Hepatocyte (in vitro differentiated cells): ENCODE measurements at places on chromosomes 1 and 21.

- DNase-seq = no peak
These were observed 239.0 kb downstream of the NTNG1 start for GRCh38 chr1:107379826-107380225.

DNA sequence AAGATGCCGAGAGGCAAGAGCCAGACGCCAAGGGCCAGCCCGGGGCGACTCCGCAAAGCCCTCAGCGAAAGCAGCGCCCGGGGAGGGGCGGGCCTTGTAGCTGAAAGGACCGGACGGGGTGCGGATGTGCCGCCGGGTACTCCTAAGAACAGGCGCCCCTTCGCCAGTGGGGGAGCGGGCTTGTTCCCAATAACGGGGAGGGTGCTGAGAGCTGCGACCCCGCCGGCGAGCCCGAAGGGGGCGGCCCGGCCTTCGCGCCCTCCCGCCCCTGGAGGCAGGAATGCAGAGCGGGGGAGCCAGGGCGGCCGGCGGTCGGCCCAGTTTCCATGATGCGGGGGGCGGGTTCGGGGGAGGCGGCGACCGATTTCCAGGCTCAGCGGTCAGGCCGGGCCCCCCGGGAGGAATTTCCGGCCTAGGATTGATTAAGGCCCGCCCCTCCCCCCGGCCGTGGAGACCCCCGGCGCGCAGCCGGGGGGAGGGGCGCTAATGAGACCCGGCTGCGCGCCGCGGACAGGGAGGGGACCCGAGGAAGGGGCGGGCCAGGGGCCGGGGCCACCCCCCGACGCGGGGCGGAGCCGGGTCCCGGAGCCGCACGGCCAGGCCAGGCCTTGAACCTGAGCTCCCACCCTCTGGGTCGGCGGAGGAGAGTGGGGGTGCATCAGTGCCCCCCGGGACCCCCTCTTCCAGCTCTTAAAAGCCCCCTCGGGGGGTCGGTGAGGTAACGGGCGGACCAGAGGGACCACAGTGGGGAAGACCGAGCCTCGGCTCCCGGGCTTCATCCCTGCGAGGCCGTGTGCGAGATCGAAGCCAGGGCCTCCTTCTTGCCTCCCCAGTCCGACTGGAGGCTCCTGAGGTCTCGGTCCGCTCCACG, 898 bp upstream of the TMEM200B start:
- DNase-seq = peak; percentile 92

DNA sequence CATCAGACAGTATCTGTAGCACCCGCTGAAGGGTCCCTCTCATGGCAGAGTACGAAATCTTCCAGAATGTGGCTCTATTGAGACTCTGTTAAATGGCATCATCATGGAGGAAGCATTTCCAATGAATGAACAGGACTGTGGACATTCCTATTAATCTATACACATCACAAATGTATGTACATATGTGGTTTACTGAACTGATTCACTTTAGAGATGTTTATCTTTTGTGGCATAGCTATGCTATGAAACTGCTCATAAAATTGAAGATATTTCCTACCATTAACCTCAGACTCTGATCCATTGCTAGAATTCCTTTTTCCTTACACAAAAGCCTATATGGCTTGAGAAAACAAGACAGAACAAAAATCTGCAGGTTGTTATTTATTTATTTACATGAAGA, 259.6 kb upstream of the RRP15 start:
- DNase-seq = no peak

DNA sequence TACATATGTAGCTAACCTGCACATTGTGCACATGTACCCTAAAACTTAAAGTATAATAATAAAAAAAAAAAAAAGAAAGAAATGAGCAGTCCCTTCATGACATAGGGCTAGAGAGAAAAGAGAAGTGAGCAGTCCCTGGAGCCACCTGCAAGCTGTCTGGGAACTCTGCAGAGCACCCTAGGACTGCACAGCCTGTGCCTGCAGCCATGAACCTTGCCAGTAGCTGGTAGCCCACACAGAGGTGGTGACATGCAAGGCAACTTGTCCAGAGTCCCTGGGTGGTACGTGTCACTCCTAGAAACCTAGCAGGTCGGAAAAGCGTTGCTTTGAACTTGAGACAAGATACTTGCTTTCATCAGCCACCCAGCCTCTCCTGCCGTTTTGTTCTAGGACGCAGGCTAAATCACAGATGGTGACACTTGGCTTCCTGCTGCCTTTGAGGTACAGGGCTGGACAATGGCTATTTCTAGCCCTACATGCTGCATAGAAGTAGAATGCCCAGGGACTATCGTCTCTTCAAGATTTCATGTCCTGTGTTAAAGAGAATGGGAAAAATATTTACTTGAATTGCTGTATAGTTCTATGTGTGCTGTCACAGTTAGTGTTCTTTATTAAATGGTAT, 260.9 kb downstream of the LTN1 start:
- DNase-seq = no peak

DNA sequence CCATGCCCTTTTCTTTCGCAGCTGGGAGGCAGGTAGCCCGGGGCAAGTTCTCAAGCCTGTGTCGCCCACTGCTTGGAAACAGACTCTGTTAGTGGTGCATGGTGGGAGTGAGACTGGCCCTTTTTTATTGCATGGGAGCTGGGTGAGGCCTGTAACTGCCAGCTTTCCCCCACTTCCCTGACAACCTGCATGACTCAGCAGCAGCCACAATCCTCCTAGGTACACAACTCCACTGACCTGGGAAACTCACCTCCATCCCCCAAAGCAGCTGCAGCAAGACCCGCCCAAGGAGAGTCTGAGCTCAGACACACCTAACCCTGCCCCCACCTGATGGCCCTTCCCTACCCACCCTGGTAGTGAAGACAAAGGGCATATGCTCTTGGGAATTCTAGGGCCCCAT, 25.8 kb downstream of the PIGP start:
- peak; percentile 51 for DNase-seq

- no peak for DNase-seq
These were observed 155.9 kb downstream of the BARHL2 start for GRCh38 chr1:90561103-90561783.

DNA sequence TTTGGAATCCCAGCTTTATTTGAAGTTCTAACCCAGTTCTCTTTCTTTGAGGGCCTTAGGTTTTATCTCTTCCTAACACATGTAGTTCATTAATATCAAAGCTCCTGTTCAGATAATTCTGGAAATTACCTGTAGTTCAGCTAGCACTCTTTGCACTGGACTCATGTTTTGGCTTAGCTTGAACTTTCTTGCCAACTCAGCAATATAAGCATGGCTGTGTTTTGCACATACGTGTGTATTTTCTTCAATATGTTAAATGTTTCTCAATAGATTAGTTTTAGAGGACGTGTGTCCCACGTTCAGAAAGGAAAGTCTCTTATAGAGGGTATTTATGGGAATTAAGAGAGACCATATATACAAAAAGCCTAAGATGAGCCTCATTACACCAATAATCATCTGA, 271.8 kb upstream of the USP25 start:
- DNase-seq = no peak

- no peak for DNase-seq
These were observed 132.0 kb downstream of the CLEC20A start for GRCh38 chr1:178364782-178365181.

DNA sequence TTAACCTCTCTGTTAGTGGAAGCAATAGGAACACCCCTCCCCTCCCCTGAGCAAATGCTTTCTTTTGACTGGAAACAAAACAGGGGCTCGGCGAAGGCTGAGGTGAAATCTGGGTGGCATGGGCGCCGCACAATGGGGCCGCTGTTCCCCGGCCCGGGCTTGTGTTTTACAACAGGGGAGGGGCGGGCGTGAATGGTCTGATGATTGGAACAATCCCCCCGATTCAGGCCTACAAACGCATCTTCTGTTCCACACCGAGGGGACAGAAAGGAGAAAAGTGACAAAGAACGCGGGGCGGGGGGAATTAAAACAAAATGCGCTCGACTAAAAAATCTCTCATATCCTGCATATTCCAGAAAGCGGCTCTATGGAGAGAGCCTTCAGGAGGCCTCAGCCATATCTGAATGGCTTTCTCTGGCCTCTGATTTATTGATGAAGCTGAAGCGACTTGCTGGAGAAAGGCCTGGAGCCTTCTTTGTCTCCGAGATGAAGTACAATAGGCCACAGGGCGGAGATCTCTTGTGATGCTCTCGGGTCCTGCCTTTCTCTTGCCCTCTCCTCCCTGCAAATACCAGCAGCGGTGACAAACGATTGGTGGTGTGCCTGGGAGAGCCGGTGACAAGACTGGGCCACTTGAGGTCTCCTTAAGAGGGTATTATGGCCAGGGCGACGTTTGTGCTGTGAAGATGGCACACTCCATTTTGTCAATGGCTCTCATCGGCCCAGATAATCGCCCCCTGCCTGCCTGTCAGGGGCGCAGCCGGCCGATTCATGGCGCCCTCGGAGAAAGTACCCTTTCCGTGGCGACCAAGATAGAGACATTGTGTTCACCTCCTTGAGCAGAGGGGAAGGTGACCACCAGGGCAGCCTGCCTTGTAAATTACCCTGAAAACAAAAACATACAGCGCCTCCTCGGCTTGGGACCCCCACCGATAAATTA, 47.1 kb upstream of the OLIG2 start:
- no peak for DNase-seq

DNA sequence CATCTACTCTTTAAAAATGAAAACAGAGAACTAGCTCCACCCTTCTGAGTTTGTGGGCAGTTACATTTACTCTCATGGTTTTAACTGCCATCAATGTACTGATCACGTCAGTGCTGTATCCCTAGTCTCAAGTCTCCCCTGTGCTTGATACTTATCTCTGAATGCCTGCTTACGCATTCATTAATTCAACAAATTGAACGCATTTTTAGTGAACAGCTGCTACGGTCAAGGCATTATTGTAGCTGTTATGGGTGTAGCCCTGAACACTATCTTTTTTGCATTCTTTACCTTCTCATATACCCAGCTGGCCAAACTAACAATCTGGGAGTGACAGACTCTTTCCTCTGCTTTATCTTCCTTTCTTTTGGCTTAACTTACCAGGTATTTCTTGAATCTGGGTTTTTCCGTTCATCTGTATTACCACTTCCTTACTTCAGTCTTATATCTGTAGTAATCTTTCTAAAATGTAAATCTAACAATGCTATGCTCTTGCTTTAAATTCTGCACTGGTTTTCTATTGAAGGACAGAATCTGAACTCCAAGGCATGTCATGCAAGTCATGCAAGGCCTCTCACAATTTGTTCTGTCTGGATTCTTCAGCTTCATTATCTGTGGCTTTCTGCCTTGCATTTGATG, 33.3 kb downstream of the SMG7 start:
- DNase-seq = no peak

DNA sequence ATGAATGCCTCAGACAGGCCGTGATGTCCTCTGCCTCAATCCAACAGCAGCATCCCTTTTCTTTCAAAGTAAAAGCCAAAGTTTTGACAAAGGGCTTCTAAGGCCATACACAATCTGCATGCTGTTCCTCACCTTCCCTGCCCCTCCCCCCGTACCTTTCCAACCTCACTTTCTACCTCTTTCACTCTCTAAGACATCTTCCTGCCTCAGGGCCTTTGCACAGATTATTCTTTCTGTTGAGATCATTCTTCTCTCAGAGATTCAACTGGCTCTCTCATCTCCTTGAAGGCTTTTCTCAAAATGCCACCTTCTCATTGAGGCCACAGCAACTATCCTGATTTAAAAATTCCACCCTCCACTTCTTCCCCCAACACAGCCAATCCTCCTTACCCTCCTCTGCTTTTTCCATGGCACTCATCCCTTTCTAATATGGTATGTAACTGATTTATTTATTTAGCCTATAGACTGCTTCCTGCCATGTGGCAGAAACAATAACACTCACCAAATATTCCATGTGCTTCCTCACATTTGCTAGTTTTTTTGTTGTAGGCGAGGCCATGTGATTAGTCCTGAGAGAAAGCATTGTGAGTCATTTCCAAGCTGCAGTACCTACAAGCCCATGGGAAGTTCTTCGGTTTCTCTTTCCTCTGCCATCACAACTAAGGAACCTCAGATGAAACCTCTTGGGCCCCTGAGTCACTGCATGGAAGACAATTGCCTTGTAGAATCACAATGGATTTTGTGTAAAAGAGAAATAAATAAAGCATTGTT, 58.7 kb upstream of the GADD45A start:
- no peak for DNase-seq

DNA sequence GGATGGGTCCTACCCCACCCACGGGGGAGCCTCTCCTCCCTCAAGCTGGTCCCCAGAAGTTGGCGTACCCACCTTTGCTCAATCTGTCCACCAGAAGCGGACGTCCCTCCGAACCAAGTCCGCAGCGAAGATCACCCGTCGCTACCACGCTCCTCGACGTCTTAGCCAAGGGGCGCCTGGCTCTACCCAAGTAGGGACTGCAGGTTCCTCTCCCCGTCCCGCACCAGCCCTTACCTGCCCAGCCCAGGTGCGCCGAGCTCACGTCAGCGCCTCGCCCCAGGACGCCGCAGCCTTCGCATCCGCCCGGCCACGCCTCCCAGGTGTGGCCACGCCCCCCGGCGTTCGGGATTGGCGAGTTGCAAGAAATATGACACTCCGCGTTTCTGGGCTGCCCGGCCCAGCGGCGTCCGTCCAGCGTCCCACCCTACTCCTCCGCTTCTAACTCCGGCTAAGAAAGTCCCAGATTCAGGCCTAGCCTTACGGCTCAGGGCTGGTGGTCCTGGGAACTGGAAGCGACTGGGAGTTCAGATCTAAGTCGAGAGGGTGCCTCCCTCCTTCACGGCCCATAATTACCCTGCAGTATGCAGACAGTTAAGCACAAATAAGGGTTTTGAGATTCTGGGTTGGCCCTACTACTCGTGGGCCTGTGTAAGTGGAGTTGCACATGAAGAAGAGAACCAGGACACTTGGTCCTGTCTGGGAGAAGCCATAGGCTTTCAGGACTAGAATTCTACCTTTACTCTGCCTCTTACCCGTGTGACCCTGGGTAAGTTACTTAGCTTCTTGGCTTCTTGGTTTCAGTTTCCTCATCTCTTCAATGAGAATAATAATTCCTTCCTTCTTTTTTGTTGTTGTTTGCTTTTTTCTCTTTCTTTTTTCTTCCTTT, at the start of gene IRF6:
Gene IRF6, minus strand, starts transcription at position 268 of the 886 bp plus-strand sequence. CDS start 4,729 bp downstream, outside the sequence.
- DNase-seq = peak; percentile 97

GRCh38 chr1:5989731-5990271, 2.4 kb downstream of the NPHP4 start:
- no peak for DNase-seq

GRCh38 chr1:109769330-109770078, 5.8 kb upstream of the EPS8L3 start:
- no peak for DNase-seq

GRCh38 chr1:11790880-11791715, 14.7 kb downstream of the MTHFR start:
- peak; percentile 86 for DNase-seq

GRCh38 chr1:200668514-200669313, 993 bp downstream of the DDX59 start:
- peak; percentile 20 for DNase-seq
